ENCODE measurements at places on chromosomes 13 and 19.

DNA sequence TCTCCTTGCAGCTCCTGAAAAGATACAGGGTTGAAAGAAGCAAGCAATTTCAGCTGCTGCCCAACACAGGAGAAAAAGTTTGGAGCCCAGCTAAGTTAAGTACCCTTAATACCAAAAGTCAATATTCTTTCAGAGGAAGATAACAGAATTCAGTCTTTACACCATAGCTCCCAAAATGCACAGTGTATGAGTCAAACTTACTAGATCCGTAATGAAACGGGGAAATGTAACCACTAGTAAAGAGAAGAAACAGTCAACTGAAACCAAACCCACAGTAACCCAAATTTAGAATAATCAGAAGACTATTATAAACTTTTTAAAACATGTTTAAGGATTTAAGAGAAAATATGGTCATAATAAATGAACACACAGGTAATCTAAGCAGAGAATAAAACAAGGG is 45.2 kb downstream of the SUCLA2 start:
- DNase-seq: no peak

DNA sequence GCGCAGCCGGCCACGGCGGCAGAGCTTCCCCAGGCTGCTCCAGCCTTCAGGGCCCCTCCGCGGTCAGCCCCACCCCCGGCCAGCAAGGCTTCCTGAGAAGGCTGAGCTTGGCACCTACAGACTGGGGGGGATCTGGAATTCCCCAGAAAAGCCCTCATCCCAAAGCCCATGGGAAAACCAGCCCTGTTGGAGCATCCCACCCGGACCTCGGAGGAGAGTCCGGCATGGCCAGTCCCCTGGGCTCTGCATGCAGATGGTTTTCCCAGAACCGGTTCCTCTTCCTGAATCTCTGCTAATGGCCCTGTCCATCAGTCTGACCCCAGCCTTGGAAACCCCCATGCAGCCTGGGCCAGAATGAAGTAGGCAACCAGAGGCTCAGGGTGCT is 10.3 kb downstream of the RASA3 start:
- no peak for DNase-seq

DNA sequence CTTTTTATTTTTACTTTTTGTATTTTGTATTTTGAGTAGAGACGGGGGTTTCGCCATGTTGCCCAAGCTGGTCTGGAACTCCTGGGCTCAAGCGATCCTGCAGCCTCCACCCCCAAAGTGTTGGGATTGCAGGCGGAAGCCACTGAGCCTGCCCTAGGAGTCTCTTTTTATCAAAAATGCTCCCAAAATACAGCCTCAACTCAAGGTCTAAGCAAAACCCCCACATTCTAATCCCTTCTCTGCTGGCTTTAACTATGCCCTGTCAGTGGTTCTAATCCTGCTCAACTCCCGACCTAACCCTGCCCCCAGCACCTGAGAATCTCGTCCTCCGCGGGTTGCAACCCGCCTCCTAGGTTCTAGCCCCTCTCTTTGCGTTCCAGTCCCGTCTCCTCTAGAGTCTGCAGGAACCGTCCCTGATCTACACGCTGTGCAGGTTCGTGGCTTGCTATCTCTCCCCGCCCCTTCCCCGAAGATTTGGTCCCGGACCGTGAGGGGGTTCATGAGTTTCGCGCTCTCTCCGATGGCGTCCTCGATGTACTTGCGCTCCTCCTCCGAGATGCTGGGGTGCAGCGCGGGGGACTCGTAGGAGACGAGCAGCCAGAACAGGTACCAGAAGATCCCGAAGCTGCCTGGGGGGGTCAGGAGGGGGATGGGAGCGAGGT is 8.0 kb downstream of the SLC17A7 start:
- DNase-seq: no peak

DNA sequence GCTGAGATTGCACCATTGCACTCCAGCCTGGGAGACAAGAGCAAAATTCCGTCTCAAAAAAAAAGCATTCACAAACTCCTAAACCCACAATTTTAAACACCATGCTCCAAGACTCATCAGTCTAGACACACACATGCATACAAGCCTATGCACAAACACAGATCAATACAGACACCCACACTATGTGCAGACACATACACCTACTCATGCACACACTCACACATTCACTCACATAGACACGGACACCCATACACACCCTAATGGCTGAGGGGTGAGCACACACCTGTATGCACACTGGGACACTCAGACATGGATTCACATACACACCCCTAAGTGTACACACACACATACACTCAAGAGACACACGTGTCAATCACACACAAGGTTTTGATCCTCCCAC is 9.3 kb downstream of the PNMA8B start:
- no peak for DNase-seq

GRCh38 chr19:37973666-37974065 is 66.7 kb downstream of the SIPA1L3 start:
- no peak for DNase-seq

DNA sequence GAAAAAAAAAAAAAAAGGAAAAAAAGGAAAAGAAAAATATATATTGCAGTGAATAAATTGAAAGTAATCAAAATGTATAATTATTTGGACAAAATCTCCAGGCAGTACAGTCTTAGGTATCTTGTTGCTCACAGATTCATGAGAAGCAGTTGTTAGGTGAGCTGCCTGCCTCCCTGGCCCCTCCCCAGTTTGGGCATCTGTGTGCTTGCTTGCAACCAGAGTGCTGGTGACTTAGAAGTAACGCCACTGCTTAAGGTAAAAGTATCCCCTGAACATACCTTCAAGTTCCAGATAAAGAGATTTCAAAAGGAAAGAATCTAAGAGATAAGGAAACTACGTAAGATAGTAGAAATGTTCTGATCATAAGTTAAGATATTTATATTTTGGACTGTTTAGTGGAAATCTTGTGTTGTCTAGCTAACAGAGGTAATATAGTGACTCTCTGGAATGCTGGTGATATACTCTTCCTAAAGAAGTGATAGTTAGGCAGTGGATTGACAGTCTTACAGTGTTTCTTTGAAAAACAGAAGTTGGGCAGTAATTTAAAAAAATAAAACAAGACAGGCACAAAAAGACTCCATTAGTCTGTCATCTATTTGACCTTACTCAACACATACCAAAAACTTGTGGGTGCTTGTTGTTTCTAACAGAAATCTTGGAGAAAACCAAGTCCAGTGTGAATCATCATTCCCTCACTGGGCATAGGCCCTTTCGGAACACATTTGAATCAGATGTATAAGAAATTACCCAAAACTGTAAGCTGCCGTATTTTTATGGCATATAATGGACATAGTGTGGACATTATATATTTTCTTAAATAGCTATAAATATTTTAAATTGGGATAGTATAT is 38.3 kb upstream of the KCTD4 start:
- no peak for DNase-seq

DNA sequence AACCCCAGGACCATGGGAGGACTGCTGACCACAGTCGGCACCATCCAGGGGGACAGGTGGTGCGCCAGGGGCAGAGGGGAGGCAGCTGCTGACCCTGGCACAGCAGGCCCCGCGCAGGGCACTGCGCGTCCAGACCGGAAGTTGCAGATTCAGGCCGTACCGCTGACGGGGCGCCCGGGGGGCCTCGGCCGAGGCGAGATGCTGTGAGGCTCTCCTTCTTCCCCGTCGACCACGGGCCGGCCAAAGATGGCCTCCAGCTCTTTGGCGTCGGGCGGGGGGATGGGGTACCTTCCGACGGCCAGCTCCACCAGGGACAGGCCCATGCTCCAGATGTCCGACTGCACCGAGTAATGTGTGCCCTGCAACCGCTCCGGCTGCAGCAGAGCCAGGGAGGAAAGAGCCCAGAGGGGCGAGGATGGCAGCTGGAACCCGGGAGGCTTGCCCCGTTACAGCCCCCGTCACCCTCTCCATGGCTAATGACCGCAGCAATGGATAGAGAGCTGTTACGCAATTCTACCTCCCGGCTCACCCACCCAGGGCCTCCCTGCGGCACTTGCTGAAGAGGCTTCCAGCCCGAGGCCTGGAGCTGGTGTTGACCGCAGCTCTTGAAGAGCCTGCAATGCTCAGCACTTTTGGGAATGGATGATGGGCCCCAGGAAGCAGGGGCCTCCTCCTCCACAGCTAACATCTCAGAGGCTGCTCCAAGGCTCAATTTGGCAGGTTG is 24.7 kb downstream of the MAP2K2 start:
- DNase-seq: no peak

DNA sequence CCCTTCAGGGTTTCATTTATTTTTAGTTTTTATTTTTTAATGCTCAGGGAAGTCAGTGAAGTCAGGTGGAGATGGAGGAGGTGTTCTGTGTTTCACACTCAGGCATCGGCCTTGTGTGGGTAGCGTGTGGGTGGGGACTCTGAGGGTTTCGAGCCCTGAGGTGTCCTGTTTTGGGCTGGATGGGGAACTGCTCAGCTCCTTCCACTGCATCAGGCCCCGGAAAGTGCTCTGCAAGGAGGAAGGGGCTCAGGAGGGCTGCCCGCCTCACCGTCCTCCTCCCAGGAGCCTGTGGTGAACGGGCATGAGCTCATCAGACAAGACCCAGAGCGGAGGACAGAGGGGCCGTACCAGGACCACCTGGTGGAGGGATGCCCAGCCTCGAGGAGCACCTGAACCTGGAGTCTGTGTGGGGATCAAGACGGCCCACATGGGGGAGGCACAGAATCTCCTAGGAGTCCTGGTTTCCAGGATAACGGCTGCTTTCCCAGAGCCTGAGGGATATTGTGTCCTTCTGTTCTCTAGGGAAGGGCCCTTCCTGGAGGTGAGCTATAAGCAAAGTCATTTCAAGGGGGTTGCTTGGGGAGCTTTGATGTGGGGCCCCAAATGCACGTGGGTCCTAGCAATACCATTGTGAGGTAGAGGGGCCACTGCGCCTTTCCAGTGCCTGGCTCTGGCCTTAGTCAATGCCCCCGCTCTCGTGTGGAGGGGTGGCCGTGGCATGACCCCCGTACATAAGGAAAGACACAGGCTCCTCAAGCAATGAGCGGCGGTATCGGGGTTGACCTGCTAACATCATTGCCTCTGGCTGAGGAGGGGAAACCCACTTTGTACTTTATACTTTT is 13.5 kb upstream of the GAS6 start:
- no peak for DNase-seq

GRCh38 chr19:15563325-15563794 is 51.7 kb upstream of the CYP4F8 start:
- no peak for DNase-seq

DNA sequence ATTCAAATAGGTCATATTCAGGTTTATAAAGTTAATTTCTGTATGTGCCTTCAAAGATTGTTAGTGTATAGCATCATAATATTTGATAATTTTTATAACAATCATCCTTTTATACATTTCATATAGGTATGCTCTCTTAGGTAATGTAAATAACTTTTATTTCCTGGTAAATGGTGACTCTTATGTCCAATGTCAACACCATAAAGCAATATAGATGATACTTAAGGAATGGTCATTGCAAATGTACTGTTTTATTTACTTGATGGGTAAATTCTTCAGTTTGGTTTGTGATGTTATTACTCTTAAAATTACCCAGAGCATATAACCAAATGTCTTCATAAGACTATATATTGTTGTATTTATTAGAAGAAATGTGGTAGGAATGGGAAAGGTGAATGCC is 928.7 kb downstream of the PCDH9 start:
- no peak for DNase-seq

DNA sequence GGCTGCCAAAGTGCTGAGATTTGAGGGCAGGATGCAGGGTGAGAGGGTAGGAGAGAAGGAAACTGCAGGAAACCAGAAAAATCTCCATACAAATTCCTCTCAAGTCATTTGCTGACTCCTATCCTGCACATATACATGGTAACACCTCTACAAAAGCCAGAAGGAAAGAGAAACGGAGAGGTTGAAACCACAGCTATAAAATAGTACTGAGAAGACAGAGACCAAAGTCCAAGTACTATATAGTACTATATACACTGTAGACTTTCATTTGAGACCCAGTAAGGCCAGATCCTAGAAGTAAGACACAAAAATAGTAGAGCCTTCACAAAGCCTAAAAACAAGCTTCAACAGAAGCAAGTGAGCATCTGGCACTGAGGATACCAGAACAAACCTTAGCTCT is 103.1 kb downstream of the UGGT2 start:
- DNase-seq: no peak

DNA sequence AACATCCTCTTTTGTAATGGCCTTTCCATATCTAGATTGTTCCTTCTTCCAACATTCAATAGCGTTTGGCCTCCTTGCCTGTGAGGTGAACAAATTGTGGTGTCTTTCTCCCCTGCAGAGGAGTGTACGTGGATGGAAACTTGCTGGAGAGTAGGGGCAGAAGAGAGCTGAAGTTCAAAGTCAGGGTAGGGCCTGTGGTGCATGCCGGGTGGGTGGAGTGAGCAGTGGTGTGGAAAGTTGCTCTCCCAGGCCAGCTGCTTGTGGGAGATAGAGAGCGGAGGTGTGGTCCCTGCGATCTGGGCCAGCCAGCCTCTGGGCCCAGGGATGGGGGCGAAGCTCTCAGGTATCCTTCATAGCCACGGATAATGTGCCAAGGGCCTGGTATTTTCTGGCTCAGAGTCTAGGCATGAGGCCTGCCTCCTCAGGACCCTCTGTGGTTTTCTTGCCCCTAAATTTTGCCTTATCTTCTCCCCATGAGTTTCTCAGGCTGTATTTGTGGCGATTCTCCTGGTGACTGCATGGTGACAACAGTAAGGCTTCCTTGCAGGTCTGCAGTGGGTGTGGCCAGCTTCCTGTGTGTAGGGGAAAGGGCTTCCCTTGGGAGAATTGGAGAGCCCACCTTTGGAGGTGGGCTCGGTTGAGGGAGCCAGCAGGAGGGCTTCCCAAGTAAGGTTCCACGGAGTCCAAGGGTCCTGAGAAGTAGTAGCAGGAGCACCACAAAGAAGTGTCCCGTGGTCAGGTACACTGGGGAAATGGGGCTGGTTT is 6.7 kb downstream of the RGCC start:
- DNase-seq: no peak

GRCh38 chr19:16161840-16162239 is 11.5 kb downstream of the CIB3 start:
- DNase-seq: peak; percentile 74

DNA sequence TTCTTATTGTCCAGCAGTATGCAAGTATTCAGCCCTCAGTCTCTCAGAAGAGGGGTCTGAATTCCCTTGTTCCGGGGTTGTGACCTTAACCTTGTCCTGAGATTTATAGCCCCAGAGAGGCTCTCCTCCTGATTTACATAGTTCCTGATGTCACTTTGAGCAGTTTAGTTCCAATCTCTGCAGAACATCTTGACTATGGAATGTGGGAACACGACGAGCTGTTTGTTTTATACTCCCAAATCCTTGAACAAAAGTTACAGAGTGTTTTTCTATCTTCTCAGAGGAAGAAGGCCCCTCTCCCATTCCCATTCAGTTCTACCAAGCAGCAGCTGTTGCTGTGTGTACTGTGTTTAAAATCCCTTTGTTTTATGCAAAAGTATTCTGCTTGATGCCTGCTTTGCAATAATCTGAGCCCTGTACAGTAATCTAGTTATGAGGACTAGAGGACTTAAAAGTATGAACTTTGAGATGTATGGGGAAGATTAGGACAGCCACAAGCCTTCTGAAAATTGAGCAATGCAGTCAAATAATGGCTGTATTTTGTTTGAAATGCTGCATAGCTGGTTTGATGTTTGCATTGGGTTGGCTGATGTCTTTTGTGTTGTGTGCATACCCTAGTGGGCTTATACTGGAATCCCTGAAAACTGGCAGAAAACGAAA is 74.7 kb downstream of the KL start:
- no peak for DNase-seq
